AG10803 (cell line): ENCODE measurements at places on chromosomes 7 and 10.

- DNase-seq, result peak; percentile 11
Observed at GRCh38 chr7:117750612-117751563, 122.4 kb downstream of the CTTNBP2 start.

DNA sequence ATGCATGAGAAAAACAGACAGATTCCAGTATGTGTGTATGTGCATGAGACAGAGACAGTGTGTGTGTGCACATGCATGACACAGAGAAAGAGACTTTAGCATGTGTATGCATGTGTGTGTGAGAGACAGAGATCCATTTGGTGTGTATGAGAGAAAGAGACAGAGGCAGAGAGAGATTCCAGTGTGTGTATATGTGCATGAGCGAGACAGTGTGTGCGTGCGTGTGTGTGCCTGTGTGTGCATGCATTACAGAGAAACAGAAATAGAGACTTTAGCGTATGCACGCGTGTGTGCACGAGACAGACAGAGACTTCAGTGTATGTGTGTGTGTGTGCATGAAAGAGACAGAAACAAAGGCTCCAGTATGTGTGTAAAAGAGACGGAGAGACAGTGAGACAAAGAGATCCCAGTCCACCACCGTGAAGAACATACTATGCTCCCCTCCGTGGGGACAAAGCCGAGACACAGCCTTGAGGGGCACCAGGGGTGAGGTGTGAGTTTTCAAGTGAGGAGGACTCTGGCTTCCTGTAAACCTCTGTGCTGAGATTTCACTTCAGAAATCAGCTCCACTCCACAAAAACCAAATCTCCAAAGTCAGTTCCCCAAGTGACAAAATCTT, 188.9 kb downstream of the GRID1 start:
- DNase-seq, result no peak

DNA sequence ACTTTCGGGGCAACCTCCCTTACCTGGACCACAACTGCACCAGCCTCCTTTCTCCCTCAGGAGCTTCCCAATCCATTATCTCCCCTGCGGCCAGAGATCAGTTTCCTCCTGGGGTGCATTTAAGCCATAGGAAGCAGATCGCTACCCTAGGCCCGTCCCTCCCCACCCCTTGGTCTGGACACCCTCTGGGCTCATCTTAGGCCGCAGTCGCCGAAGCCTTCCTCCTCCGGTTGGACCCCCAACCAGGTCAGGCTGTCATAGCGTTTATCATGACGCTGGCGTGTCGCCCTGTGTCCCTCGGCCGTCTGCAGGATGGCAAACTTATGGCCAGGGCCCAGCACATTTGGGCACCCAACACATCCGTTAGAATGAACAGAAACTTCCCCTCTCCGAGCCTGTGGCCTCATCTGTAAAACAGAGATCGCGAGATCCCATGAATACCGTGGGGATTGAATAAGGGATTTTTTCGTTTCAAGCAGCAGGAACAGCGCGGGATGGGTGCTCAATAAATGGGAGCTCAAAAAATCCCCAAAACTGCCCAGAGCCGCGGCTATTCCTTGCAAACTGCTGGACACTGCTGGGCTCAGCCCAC, 669 bp upstream of the AP5Z1 start:
- DNase-seq, result peak; percentile 71

- DNase-seq, result no peak
Observed at GRCh38 chr10:74910976-74911350, 84.6 kb downstream of the KAT6B start.

GRCh38 chr7:54687462-54688212, 71.4 kb downstream of the SEC61G start:
- no peak for DNase-seq

GRCh38 chr7:95470452-95470851, 15.3 kb upstream of the ASB4 start:
- no peak for DNase-seq

DNA sequence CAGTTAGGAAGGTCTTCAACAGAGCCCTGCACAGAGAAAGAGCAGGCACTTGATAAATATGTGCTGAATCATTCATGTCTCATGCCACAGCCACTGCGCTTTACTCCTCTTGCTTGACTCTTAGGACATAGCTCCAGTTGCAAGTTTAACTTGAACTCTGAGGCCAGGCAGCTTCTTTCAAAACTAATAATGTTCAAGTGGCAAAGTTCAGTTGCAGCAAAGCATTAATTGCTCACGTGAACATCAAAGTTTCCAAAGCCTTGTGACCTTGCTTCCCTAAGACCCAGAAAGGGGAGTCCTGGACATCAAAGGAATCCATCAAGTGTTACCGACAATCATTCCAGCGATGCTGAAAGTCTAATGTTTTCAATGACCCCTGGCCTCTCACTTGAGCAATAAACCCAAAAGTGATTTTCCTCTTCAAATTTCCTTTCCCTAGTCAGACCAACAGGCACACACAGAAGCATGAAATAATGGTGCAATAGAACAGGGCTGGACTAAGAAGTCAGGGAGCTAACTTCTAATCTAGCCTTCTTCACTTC, 21.8 kb upstream of the TECTB start:
- DNase-seq, result peak; percentile 82
